ENCODE measurements at places on chromosomes 16 and 17.

DNA sequence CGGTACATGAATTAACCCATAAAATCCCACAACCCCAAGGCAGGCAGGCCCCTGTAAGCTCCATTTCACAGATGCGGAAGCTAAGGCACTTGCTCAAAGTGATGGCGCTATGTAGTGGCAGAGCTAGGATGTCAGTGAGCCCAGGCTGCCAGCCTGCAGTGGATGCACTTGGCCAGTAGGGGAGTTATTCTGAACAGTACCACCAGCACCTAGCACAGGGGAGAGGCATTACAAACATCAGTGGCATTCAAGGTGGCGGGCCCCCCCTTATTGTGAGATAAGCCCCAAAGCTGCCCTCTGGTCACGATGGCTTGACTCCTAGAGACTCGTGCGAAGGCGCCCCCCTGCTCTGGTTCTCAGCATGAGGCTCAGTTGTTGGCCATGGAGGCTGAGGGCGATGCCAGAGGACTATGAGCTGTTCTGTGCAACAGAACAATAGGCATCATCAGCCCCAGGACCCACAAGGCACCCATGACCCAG lies 33.8 kb downstream of the GTF3C1 start:
- DNase-seq, result no peak

GRCh38 chr16:88086571-88087516 lies 135.6 kb downstream of the BANP start:
- no peak for DNase-seq

DNA sequence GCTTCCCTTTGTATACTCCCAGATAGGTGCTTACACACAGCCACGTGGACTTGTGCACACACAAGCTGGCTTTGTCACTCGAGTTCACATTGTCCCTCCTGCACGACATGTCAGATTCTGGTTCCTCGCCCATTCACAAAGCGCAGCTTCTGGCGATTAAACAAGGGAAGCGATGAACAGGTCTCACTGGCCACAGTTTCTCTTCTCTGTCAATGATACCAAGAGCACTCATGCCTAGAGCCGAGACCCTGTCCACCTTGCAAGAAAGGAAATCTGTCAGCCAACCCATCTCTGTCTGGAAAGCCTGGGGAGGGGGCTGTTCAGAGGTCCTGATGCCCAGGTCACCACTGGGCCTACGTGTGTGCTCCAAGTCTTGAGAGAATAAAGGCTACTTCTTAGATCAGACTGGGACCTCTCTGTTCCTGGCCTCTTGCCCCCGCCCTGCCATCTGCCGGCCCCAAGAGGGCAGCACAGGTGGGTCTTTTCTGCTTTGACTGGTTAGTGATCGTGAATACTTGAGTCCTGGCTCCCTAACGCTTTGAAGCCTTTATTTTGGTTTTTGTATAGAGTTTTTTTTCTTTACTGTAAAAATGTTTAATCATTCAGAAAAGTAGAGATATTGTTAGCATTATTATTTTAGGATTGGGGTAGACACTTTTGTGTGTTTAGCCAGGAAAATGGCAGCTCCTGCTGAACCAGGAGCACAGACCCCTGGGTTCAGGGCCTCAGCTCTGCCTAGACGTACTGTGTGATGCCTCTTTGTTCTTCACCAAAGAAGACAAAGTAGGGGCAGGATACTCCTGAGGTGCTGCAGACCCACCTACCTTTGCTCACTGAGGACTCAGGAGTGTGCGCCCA lies 104.7 kb downstream of the MRM1 start:
- DNase-seq, result peak; percentile 24

DNA sequence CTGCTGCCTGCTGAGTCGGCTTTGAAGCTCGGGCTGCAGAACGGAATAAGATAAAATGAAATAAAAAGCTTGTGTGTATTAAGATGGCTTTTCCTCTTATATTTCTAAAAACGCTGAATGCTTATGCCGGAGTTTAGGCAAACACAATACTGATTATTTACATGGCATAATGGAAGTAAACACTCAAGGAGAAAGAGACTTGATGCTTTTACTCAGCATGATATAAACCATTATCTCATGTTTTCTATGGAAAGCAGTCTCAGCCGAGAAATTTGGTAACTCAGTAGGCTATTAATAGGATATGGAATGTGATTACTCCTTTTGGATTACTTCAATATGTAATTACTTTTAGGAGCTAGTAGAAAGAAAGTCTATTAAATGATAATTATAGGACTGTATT lies 153.3 kb downstream of the CDH11 start:
- no peak for DNase-seq

- DNase-seq, result no peak
These were observed 162.6 kb upstream of the CDH13 start for GRCh38 chr16:82464187-82464586.

- no peak for DNase-seq
These were observed 1.9 kb upstream of the CLEC19A start for GRCh38 chr16:19283637-19284036.

DNA sequence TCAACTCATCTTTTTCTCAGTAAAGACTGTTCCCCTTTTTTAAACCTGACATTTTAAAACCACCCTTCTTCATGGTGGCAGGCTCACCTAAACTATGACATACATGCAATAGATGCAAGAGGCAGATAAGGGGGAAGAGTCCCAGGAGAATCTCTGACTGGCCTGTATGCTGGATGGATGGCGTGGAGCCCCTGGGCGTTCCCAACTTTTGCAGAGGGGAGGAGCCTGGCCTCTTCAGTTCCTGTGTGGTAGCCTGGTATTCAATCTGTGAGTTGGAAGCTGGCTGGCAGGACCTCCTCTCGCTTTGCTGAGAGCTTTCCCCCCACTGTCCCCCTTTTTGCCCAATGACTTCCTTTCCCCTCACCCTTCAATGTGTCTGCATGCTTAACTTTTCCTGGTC lies 217.6 kb upstream of the CA10 start:
- no peak for DNase-seq

GRCh38 chr17:4721203-4722135 lies 9.8 kb upstream of the MED11 start:
- no peak for DNase-seq

DNA sequence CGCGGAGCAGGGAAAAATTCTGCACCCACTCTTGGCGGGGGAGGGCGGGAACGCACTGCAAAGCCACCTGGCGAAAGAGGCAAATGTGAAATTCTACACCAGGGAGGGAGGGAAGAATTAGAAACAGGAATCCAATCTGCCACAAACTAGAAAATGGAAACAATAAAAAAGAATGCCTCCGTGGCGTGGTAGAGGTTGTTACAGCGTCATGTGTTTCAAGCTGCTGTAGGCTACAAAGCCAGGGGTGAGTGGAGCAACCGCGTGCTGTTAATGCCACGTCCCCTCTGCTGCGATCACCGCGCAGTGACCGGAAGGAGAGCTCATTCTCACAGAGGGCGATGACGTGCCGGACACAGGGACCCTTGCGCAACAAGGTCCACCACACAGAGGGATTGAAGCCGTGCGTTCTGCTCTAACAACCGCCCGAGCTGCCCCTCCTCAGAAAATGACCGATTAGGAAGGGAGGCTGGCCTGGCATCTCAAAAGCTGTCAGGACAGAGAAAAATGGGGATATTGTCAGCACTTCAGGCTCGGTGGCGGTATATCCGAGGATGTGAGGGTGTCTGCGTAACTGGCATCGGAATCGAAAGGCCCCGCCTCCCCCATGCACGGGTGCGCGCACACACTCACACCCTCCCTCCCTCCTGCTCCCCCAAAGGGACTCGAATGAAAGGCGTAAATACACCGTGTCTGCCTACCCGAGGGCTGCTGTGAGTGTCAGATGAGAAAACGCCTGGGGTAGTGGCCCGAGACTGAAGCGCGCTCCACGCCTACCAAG lies 70.8 kb upstream of the TNRC6C start:
- peak; percentile 59 for DNase-seq

- DNase-seq, result no peak
These were observed 23.9 kb downstream of the SLC39A11 start for GRCh38 chr17:73068322-73069153.

GRCh38 chr17:76439314-76439928 lies 13.5 kb downstream of the UBE2O start:
- DNase-seq, result no peak

DNA sequence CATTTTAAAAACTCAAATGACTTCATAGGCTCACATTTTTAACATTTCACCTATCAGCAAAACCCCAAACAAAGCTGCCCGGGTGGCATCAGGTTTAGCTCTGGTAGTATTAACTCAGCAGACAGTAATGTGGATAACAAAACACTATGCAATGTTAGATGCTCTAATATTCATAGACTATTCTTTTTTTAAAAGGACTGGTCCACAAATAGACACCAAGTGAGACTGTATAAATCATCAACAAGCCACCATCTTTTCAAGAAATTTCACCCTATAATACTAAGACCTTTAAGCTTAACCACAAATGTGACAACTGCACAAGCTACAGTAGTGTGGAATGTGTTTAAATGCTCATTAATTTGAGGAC lies 20.2 kb downstream of the SNN start:
- no peak for DNase-seq

- no peak for DNase-seq
These were observed 5.4 kb upstream of the STAC2 start for GRCh38 chr17:39231091-39231561.

DNA sequence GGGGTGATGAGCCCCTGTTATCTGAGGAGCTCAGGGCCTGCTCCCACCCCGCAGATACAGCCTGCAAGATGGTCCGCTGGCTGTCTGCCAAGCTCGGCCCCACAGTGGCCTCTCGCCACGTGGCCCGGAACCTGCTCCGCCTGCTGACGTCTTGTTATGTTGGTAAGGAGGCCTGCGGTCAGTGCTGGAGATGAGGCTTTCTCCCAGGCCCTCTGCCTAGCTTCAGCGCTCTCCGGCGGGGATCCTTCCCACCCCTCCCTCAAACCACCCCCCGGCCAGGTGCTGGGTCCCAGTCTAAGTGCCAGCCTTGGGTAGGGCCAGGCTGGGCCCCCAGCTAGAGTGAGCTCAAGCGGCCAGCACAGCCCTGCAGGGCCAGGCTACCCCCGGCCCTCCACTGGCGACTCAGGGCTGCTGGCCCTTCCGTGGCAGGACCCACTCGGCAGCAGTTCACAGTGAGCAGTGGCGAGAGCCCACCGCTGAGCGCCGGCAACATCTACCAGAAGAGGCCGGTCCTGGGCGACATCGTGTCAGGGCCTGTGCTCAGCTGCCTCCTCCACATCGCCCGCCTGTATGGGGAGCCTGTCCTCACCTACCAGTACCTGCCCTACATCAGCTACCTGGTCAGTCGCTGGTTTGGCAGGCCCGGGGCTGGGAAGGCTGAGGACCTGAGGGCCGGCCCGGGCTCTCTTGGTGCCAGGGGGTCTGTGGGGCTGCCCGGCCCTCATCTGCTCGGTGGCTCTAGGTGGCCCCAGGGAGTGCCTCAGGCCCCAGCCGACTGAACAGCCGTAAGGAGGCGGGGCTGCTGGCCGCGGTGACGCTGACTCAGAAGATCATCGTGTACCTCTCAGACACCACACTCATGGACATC lies 6.1 kb downstream of the WDR81 start:
- no peak for DNase-seq

GRCh38 chr16:84324434-84325262 lies 30.0 kb downstream of the WFDC1 start:
- no peak for DNase-seq

DNA sequence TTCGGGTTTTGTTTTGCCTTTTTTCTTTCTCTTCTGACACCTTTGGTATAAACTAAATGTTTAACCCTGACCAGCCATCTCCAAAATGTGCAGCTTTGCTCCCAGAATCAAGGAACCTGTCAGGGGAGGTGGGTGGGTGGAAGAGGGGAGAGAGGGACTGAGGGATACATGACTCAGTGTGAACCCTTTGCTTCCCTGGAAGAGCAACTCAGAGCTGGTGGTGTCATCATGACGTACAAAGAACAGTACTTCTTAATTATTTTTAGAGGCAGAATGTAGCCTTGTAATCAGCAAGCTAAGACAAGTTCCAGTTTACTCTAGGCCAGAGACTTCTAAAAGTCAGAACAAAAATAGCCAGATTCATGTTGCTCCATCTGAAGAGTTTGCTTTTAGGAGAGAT lies 119.6 kb upstream of the HAS3 start:
- DNase-seq, result no peak

All from activated CD4-positive, CD25-positive, alpha-beta regulatory T cell (primary cell).